ENCODE measurements at places on chromosomes 16 and 17. TPM values are rescaled to one million over a fixed set of nuclear protein-coding genes. Genes with fewer than 3 reads are reported as not detected.

The SLC12A3 gene
- not detected for total RNA-seq

DNA sequence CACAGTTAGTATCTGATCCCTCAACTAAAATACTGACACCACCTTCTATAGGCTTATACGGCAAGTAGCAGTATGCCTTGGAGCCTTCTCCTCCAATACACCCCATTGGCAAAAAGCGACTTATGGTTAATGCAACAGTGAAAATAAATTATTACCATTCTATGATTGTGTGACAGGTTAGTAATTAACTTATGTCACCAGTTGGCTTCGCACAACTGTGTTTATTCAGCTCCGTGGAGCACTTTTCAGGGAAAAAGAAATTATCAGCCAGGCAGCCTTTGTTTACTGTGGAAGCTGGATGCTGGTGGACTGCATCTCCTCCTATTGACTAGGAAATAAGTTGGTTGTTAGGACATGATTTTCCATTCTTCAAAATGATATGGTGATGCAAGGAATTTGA lies 833.8 kb upstream of the RBFOX1 start:
- H3K27me3 ChIP-seq, result no peaks in the 10 kb centered on the region
- H3K36me3 ChIP-seq, result no peaks in the 10 kb centered on the region
- no peak overlapping the region for H3K4me3 ChIP-seq
- no peaks in the 10 kb centered on the region for H3K4me1 ChIP-seq

DNA sequence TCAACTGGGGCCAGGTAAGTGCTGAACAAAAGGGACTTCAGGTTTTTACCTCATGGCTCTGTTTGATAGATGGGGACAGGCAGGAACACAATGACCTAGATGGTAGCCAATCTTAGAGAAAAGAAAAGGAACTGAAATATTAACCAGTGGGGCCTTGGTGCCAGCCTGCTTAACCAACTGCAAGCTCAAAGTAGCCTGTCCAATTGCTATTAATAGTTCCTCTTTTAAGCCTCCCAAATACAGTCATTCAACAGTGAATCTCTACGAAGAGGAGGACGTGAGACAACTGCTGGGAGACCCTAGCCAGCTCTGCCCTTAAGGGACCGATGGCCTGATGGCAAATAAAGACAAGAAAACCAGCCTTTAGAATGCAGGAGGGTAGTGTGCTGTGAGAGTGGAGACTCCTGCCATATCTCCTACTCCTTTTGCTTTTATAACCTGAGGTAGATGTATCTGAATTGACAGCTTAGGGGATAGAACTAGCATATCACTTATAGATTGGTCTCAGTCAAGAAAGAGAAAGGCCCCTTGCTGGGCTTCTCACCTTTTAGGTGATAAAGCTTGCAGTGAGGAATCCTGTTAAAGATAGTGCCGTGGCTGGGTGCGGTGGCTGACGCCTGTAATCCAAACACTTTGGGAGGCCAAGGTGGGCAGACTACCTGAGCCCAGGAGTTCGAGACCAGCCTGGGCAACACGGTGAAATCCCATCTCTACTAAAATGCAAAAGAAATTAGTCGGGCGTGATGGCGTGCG lies 28.3 kb downstream of the ARSG start:
- no peak overlapping the region for H3K4me3 ChIP-seq
- 0 out of 2 replicates have a peak, but pooled peaks cover 4% of the 10 kb centered on the region for H3K4me1 ChIP-seq
- no peaks in the 10 kb centered on the region for H3K27me3 ChIP-seq
- no peak overlapping the region for H3K27ac ChIP-seq
- DNase-seq, result no peak
- H3K36me3 ChIP-seq, result no peaks in the 10 kb centered on the region

- no peak overlapping the region for H3K27ac ChIP-seq
- H3K4me3 ChIP-seq, result no peak overlapping the region
- H3K4me1 ChIP-seq, result peaks cover 8% of the 10 kb centered on the region
- no peak for DNase-seq
These were observed 37.5 kb downstream of the WWP2 start for GRCh38 chr16:69799611-69800031.

DNA sequence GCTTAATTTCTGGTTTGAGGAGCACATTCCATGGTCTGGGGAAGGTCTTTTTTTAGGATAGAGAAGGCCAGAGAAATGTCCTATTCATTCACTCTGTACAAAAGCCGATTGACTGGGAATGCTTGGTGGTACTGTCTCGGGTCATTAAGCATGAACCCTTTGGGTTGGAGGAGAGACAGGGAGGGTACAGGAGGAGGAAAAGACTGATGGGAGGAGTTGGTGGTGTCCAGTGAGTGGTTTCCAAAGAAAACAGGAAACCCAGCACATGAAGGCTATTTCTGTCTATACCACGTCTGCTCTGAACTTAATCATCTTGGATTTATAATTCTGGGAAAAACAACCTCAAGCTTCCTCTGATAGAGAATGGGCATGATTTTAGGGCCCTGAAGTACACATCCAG lies 111.9 kb downstream of the XYLT1 start:
- H3K27me3 ChIP-seq, result no peaks in the 10 kb centered on the region
- H3K36me3 ChIP-seq, result no peaks in the 10 kb centered on the region
- DNase-seq, result no peak
- peak overlapping the region; percentile 64 for H3K27ac ChIP-seq

- no peak overlapping the region for H3K4me3 ChIP-seq
- no peaks in the 10 kb centered on the region for H3K4me1 ChIP-seq
- no peak overlapping the region for H3K27ac ChIP-seq
- no peak for DNase-seq
- no peaks in the 10 kb centered on the region for H3K27me3 ChIP-seq
These were observed 21.9 kb upstream of the MAPK3 start for GRCh38 chr16:30144917-30145316.

- H3K27me3 ChIP-seq, result no peaks in the 10 kb centered on the region
- DNase-seq, result peak; percentile 51
- peaks cover 36% of the 10 kb centered on the region for H3K36me3 ChIP-seq
- peak overlapping the region; percentile 43 for H3K4me3 ChIP-seq
- peaks cover 9% of the 10 kb centered on the region for H3K4me1 ChIP-seq
These were observed 593 bp upstream of the WDR45B start for GRCh38 chr17:82648742-82649331.

DNA sequence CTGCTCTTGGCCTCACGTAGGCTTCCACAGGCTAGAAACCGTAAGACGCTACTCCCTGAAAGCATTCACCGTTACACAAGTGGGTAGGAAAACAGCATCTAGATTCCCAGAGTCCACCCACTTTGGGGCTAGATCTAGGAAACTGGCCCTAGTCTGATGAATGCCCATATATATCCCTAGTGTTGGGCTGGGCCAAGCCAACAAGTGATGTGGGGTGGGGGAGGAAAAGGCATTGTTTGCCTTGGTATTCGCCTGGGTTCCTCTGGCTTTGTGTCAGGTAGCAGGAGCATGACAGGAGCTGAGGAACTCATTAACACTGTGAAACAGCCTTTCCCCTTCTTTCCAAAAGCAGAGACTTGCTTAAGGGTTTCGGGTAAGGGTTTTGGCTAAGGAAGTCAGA lies 112.4 kb downstream of the SMG6 start:
- H3K27ac ChIP-seq, result no peak overlapping the region
- H3K4me1 ChIP-seq, result peaks cover 51% of the 10 kb centered on the region
- no peak for DNase-seq
- no peak overlapping the region for H3K4me3 ChIP-seq
- H3K27me3 ChIP-seq, result no peaks in the 10 kb centered on the region
- H3K36me3 ChIP-seq, result peaks cover 15% of the 10 kb centered on the region

DNA sequence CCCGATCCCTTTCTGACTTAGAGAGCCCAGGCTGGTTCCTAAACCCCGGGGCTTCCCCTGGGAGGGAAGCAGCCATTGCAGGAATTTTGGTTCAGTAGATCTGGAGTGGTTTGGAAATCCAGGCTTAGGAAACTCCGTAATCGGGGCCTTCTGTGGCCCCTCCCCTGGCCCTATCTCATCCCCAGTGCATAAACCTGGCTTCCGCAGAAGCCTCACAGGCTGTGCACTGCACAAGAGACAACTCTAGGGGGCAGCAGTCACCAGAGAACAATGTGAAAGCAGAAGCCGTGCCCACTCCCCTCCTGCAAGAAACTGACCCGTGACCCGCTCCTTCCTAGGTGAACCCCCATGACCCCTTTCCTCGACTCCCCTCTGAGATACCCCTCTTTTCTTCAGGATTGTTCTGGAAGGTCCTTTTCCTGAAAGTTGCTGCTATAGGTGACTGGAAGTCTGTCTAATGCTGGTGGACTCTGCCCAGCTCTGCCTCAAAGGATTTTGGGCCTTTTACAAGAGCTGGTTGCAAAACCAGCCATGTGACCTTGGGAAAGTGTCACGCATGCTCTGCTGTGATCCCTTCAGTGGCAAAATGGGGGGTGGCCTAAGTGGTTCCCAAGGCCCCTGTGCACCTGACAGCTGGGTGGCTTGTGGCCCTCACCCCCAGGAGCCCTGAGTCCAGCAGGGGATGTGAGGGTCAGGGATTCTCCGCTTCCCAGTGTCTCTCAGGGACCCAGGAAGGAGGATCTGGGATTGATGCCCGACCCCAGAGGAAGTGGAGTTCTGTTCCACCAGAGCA lies 14.4 kb downstream of the GUCY2D start:
- DNase-seq, result no peak
- peaks cover 27% of the 10 kb centered on the region for H3K27me3 ChIP-seq
- H3K27ac ChIP-seq, result no peak overlapping the region
- no peaks in the 10 kb centered on the region for H3K4me1 ChIP-seq

DNA sequence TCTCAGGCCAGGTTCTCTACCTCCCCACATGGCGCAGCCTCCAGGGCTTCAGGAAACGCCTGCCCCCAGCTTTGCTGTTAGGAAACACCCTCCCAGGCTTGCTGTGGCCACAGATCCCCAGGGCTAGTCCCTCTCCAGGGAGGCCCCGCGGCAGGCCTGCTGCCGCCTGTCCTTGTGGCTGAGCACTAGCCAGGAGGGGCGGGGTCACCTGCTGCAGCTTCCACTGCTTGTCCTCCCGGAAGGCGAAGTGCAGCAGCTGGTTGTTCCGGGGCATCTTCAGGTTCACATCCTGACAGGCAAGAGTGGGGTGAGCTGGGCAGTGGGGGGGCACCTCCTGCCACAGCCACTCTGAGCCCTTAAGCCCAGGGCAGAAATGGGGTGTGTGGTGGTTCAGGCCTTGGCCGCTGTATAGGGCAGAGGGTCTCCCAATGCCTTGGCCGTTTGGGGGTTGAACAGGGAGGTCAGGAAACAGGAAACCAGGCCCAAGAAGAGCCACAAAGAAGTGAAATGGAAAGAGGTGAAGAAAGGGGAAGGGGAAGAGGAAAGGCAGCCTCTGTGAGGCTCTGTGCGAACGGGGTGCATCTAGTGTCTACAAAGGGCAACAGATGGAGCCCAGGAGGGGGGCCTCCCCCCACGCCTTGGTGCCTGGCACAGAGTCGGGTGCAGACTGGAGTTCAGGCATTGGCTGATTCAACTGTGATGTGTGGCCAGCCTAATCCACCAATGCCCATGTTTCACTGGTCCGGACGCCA lies 2.0 kb downstream of the ROGDI start:
- DNase-seq, result no peak
- no peak overlapping the region for H3K27ac ChIP-seq
- H3K4me1 ChIP-seq, result peaks cover 9% of the 10 kb centered on the region
- no peaks in the 10 kb centered on the region for H3K27me3 ChIP-seq
- H3K36me3 ChIP-seq, result peaks cover 26% of the 10 kb centered on the region
- no peak overlapping the region for H3K4me3 ChIP-seq

DNA sequence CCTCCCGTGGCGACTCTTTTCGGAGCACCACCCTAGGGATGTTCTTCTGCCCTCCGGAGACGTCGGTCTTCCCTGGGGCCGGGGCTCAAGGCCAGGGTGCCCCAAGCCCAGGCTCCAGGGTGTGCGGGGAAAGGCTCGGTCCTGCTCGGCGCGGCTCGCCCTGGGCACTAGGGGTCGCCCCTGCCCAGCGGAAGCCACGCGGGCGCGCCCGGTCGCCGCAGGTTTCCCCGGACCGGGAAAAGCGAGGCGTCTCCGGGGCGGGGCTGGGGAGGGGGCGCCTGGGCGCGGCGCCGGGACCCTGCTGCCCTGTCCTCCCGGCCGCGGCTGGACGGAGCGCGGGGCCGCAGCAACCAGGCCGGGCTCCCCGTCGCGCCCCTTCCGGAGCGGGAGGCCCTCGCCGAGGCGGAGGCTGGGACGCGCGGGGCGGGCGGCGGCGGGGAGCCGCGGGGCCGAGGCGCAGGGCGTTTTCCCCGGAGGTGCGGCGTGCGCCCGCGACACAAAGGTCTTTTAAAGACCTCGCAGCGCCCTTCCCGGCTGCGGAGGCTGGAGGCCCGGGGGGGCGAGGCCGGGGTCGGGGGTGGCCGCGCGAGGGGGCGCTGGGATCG lies 76.4 kb downstream of the MRC2 start:
- peaks cover 7% of the 10 kb centered on the region for H3K36me3 ChIP-seq
- peak overlapping the region; percentile 60 for H3K27ac ChIP-seq
- peaks cover 27% of the 10 kb centered on the region for H3K4me1 ChIP-seq
- peak; percentile 82 for DNase-seq
- H3K4me3 ChIP-seq, result peak overlapping the region; percentile 93

- peaks cover 42% of the 10 kb centered on the region for H3K4me1 ChIP-seq
- DNase-seq, result no peak
- H3K27me3 ChIP-seq, result no peaks in the 10 kb centered on the region
- no peak overlapping the region for H3K27ac ChIP-seq
- no peaks in the 10 kb centered on the region for H3K36me3 ChIP-seq
These were observed 6.0 kb downstream of the HSDL1 start for GRCh38 chr16:84138824-84139627.

DNA sequence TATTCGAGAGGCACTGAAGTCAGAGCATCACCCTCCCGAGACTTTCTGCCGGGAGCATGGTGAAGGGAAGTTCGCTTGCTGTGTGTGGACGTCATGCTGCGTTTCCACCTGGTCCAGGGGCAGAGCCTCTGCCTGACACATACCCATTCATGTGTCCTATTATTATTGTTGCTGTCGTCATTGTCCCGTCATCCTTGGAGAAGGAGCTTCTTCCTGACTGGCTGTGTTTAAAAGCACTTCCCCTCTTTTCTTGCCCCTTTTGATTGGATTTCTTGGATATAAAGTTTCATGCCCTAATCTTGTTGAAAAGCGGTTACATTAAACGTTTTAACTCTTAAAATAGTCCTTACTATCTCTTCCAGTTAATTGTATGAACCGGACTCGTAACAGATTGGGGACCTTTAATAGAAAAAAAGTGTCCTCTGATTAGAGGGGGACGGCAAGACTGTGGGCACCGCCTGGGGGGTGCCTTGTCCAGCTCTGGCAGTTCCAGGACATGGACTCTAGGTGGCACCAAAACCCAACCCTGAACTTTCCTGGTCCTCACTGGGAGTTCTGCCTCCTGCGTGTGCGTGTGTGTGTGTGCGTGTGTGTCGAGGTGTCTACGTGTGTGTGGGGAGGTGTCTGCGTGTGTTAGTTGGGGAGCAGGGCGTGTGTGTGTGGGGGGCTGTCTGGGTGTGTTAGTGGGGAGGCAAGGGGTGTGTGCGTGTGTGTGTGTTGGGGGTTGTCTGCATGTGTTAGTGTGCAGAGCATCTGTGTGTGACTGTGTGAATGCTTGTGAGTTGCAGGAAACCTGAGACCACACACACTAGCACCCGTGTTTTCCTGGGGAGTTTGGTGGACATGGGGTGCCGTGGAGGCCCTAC lies 133.3 kb upstream of the CIBAR2 start:
- no peaks in the 10 kb centered on the region for H3K36me3 ChIP-seq
- DNase-seq, result peak; percentile 68
- H3K27ac ChIP-seq, result no peak overlapping the region
- H3K4me3 ChIP-seq, result no peak overlapping the region
- H3K4me1 ChIP-seq, result peaks cover 7% of the 10 kb centered on the region

Data from SJSA1 (cell line).